ENCODE measurements at places on chromosomes 4 and X.

DNA sequence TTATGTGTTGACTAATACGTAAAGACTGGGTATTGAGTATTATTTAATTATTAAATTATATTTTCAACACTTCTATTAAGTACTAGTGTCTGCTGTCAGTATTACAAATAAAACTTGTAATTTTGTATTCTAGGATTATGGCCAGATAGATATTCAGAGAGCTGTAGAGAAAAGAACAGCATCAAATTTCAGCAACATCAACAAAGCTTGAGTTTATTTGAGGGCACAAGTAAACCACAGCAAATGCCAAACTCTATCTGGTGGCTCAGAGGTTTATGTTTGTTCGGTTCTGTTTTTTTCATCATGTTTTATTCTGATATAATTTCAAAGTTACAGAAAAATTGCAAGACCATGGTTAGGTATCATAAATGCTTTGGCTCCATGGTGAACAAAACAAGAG, 1530.5 kb downstream of the PCDH18 start:
- DNase-seq = no peak

- no peak for DNase-seq
Observed at GRCh38 chrX:40685362-40685918, 38.1 kb upstream of the CXorf38 start.

DNA sequence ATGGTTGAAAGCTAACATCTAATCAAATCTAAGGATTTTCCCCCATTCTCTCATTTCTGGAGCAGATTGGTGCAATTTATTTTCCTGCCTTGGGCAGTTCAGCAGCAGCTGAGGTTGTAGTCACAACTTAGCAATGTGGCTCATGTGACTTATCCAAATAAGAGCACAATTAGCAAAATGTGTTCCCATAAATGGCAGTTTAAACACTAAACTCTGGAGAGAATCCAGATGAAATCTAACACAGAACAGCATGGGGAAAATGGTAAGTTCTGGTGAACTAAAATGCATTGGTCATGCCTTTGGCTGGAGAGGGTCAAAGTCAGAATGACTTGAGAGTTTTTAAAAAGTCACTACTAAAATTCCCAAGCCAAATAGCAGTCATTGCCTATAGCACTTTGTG, 422.6 kb upstream of the DIPK2B start:
- DNase-seq = no peak

DNA sequence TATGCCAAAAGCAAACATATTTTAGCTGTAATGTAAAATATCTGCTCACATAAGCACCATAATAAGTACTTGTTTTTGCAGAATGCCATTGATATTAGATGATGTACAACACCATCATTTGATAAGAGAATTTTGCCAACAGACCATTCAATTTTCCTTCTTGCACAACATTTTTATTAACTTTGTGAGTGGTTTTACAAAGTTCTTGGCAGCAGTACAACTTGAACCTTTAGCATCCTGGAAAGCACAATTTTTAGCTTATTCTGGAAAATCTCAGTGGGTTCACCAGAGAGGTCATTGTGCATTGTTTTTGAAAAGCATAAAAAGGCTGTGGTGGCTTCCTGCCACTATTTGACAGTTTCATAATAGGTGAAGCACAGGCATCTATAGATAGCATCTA, 26.4 kb upstream of the REPS2 start:
- DNase-seq = no peak

DNA sequence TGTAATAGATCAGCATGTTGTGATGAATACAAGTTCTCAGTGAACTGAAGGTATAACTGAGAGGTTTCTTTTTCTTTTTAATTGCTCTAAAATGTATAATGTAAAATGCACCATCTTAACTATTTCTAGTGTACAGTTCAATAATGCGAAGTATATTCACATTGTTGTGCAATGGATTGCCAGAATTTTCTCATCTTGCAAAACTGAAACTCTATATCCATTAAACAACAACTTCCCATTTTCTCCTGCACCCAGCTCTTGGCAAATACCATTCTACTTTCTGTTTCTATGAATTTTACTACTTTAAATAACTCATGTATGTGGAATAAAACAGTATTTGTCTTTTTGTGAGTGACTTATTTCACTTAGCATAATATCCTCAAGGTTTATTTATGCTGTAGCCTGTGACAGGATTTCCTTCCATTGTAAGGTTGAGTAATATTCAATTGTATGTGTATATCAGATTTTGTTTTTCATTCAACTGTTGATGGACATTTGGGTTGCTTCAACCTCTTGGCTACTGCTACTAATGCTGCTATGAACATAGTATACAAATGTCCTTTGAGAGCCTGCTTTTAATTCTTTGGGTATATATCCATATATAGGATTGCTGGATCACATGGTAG, 53.5 kb upstream of the NPFFR2 start:
- DNase-seq = no peak

DNA sequence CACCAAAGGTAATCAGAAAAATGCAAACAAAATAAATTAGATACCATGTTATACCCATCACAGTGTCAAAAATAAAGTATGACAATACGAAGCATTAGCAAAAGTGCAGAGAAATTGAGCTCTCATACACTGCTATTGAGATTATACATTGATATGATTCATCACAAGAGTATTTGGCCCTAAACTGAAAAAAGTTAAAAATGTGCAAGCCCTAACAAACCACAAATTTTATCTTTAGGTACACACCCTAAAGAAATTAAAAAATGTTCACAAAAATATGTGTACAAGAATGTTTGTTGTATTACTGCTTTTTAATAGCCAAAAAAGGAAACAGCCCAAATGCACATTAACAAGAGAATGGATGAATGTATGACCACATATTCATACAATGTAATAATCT, 137.9 kb upstream of the MAGEA10 start:
- no peak for DNase-seq

DNA sequence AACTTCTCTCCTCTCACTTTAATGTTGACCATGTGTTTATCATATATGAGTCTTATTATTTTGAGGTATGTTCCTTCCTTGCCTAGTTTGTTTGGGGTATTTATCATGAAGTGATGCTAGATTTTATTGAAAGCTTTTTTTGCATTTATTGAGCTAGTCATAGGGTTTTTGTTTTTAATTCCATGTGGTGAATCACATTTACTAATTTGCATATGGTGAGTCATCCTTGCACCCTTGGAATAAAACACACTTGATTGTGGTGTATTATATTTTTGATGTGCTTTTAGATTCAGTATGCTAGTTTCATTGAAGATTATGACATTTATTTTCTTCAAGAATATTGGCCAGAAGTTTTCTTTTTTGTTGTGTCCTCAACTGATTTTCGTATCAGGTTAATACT, 464.6 kb downstream of the PCDH18 start:
- DNase-seq = no peak

GRCh38 chrX:29257521-29257920, 670.3 kb downstream of the IL1RAPL1 start:
- no peak for DNase-seq

Measured in substantia nigra (tissue), 51 donors.